G401 (cell line): ENCODE measurements at places on chromosomes 12 and 14. TPM values are rescaled to one million over a fixed set of nuclear protein-coding genes. Genes with fewer than 3 reads are reported as not detected.
A peak's percentile ranks its signal among the peaks of the same experiment; 100 is the strongest.

DNA sequence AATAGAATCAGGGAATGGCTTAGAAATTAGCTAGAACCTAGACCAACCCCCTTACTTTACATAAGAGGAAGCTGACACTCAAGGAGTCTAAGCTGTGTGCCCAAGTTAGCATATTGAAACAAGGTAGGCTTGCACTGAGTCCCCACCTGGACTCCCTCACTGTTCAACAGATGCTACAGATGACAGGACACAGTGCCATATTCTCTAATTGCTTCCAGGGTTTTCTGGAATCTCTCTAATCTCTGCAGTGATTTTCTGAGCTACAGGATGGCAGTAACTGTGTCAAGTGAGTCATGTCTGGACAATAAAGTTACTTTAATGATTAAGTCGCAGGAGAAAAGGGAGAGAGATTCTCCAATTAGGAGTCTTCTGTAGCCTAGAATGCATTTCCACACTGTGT is 35.8 kb downstream of the AKAP6 start:
- DNase-seq: no peak

DNA sequence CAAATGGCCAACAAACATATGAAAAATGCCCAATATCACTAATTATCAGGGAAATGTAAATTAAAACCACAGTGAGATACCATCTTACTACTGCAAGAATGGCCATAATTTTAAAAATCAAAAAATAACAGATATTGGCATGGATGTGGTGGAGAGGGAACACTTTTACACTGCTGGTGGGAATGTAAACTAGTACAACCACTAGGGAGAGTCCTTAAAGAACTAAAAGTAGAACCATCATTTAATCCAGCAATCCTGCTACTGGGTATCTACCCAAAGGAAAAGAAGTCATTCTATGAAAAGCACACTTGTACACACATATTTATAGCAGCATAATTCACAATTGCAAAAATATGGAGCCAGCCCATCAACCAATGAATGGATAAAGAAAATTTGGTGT is 459.7 kb downstream of the GXYLT1 start:
- no peak for DNase-seq

DNA sequence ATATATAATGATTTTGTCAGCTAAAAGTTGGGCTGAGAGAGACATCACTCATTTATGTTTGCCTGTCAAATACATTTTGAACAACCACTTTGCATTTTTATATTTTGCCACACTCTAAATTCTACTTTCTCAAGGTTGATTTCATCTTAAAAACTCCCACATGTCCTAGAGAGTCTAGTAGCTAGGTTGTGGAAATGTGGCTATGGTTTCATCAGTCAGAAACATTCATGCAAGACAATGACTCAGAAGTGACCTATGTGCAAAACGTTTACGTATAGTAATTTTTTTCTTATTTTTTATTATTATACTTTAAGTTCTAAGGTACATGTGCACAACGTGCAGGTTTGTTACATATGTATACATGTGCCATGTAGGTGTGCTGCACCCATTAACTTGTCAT is 27.4 kb upstream of the PRKD1 start:
- no peak for DNase-seq

GRCh38 chr14:68649476-68650189 is 143.2 kb downstream of the ZFP36L1 start:
- DNase-seq: no peak

- DNase-seq: no peak
Measured at GRCh38 chr12:131003036-131003715, 49.5 kb downstream of the ADGRD1 start.

- DNase-seq: no peak
Measured at GRCh38 chr14:63652406-63652805, 10.7 kb upstream of the WDR89 start.

- no peak for DNase-seq
Measured at GRCh38 chr12:65643171-65643570, 181.1 kb upstream of the HMGA2 start.

- DNase-seq: no peak
Measured at GRCh38 chr14:69593018-69593677, 18.2 kb upstream of the SUSD6 start.

GRCh38 chr12:52575256-52575655 is 1.6 kb upstream of the KRT74 start:
- DNase-seq: no peak

- DNase-seq: no peak
Measured at GRCh38 chr14:29043737-29044136, 277.1 kb downstream of the FOXG1 start.

DNA sequence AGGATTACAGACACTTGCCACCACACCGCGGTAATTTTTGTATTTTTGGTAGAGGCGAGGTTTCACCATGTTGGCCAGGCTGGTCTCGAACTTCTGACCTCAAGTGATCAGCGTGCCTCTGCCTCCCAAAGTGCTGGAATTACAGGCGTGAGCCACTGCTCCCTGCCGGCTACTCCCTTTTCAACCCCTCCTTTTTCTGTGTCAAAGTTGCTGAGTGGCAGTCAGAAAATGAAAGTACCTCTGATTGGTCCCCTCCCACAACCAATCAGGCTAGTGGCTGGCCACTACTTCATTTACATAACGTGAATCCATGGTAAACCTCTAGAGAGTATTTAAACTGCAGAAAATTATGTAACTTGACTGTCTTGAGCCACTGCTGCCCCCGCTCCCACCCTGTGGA is 5.9 kb downstream of the RESF1 start:
- no peak for DNase-seq

GRCh38 chr14:75295491-75296345 is 17.1 kb downstream of the FOS start:
- DNase-seq: peak; percentile 76

DNA sequence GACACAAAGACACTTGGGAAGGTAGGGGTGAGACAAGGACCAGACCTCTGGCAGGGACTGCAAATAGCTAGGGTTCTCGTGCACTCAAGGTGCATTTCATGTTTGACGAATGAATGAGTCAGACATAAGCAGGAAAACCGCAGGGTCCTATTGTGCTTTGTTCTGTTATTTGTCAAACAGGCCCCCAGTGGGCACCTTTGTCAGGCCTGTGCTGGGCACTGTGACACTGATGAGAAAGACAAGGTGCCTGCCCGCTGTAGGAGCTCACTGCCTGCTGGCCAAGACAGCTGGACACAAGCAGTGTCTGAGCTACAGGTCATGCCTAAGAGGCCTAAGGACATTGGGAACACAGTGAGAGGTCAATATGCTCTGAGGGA is 2.3 kb downstream of the OTUB2 start:
- DNase-seq: no peak

- DNase-seq: no peak
Measured at GRCh38 chr14:33972583-33973081, 21.8 kb upstream of the EGLN3 start.

DNA sequence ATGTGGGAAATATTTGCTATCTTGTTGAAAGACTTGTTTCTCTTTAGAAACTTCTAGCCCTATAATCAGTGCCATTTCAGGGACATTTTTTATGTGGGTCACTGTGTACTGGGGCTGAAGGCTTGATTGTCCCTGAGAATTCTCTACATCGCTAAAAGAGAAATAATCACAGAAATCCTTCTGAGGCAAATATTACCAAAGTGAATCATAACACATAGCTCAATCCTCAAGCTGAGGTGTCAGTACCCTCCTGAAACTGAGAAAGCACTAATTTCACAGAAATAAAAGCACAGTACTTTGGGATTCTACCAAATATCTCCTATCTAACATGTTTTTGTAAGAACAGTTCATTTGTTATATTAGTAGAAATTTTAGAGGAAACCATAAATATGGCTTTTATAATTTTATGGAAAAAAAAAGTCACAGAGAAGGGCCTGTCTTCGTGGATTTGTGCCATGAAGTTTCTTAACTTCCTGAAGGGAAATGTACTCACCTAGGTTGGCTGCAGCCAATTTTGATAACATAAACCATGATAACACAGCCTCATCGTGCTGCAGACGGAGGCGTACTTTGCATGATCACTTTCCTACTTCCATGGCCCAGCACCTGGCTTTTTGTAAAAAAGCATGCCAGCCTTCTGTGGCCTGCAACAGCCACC is 163.7 kb upstream of the HIF1A start:
- no peak for DNase-seq

GRCh38 chr14:88188745-88189416 is 134.2 kb downstream of the KCNK10 start:
- DNase-seq: no peak

- DNase-seq: no peak
Measured at GRCh38 chr12:101207086-101207780, 2.8 kb downstream of the SLC5A8 start.

DNA sequence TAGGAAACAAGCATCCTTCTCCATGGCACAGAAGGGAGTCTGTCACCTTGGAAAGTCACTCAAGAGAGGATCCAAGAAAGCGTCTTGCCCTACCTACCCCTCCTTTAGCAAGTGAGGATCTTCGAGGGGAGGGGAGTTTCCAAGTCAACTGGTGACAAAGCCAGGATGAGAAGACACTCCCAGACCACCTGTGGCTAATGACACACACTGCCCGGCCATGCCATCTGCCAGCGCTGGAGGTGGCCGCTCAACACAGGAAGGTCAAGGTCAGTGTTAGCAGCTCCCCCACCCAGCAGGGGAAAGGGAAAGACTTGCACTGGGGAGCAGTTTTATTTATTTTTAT is 41.3 kb downstream of the ELK3 start:
- DNase-seq: peak; percentile 87

- DNase-seq: peak; percentile 78
Measured at GRCh38 chr12:110280392-110280778, 662 bp upstream of the ATP2A2 start.

DNA sequence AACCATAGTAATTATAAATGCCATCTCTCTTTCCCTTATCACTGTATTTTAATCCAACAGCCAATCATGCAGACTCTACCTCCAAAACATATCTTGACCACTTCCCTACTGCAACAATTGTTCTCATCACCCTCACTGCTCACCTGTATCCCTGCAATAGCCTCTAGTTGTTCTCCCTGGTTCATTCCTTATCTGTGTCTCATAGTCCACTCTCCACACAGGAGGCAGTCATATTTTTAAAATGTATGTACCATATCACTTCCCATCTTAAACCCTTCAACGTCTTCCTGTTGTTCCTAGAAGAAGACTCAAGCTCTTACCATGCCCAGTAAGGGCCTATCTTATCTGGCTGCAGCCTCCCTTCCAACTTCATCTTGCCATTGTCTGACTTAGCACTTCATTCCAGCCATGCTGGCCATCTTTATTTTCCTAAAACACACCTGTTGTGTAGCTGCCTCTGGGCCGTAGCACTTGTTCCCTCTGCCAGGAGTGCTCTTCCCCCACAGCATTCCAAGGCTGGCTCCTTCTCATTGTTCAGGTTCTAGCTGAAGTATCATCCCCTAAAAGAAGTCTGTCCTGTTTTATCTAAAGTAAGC is 27.8 kb upstream of the BHLHE41 start:
- DNase-seq: no peak

DNA sequence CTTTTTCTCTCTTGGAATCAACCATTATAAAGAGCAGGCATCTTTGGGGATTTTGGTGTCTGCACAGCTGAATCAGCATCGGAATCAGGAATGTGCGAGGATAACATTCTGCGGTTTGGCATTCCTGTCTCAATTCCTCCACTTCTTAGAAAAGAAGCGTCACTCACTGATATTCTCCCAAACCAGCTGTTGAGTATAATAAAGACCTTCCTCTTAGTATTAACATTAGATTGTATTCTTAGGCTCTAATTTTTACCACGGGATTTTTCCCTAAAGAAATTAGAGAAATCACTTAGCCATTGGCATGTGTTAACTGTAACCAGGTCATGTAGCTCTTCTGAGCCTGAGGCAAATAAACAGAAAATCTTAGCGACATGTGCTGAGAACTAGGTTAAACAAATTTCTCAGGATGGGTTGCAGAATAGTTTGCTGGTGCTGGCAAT is 128.7 kb downstream of the TMX1 start:
- DNase-seq: peak; percentile 19

- DNase-seq: no peak
Measured at GRCh38 chr12:53618275-53618674, 7.9 kb downstream of the ATF7 start.

- DNase-seq: no peak
Measured at GRCh38 chr14:65959563-65960024, 526.6 kb upstream of the CCDC196 start.

- DNase-seq: no peak
Measured at GRCh38 chr14:35534208-35534872, 376 bp downstream of the INSM2 start.

DNA sequence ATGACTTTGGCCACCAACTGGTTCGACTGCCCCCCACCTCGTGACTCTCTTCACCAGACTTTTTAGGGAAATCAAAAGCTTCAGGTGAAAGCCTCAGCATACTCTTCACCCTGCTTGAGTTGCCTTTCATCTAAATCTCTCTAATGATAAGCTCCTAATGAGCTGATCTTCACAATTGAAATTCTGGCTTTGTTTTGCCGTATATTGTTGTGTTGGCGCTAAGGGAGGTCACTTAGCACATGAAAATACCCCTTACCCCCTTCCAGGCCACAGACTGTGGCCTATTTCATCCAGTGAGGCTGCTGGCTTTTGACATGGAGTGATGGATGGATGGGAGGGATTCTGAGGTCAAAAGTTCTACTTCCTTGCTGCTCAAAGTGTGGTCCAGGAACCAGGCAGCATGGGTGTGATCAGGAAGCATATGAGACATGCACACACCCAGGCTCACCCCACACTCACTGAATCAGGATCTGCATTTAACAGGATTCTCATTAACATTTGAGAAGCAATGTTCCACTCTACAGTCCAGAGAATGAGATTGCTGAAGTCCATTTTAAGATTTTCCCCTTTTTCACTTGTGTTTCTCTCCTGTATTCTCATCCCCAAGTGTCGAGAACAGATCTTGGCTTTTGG is 131.4 kb downstream of the DACT1 start:
- no peak for DNase-seq

DNA sequence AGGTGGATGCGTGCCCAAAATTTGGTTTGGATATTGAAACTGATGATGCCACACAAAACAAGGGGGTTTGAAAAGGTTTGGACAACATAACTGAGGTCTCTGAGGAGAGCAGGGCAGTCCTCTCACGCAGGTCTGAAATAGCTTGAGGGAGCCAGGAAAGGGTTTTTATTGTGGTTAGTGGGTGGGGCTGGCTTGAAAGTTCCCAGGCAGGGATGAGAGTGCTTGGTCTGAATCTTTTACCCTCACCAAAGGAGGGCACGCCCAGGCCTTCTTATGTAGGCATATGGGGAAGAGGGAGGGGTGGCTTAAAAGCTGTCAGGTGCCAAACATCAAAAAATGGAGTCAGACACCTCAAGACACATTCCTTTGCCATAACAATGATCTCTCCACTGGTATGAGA is 493.1 kb upstream of the CCDC196 start:
- DNase-seq: no peak

KLRC4 gene
- not detected in 2 replicates for total RNA-seq

NOC4L gene
- 40.0 and 44.1 TPM in 2 replicates for total RNA-seq

FAM90A1 gene
- total RNA-seq: not detected in 2 replicates

RNF212B gene
- total RNA-seq: not detected in 2 replicates

PTPRO gene
- total RNA-seq: not detected in 2 replicates

APOLD1 gene
- total RNA-seq: 31.6 and 39.5 TPM in 2 replicates

EPYC gene
- total RNA-seq: not detected in 2 replicates

LRTM2 gene
- total RNA-seq: not detected in 2 replicates

NEUROD4 gene
- not detected in 2 replicates for total RNA-seq

SOAT2 gene
- total RNA-seq: not detected in 2 replicates
